ENCODE measurements at places on chromosomes 5 and 9.

GRCh38 chr9:24118190-24118589 is 292.1 kb upstream of the ELAVL2 start:
- no peak for DNase-seq

- no peak for DNase-seq
These were observed 411.6 kb downstream of the BRINP1 start for GRCh38 chr9:118957585-118957984.

GRCh38 chr5:14218897-14219573 is 75.9 kb downstream of the TRIO start:
- DNase-seq: no peak

DNA sequence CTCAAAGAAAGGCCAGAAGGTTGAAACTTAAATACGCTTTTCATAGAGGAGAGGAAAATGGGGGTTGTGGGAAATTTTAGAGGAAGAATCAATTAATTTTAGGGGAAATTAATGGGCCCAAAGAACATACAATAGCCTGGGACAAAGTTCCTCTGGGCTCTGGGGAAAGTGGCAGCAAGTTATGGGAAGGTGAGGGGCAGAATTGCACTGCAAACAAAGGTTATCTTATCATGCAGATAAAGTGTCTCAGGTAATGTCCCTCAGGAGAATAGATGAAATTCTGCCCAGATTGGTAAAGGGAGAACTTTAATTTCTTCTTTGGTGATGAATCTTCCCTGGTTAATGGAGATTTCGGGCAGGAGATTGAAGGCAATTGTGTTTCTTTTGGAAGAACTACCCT is 326.1 kb upstream of the SLC24A2 start:
- no peak for DNase-seq

DNA sequence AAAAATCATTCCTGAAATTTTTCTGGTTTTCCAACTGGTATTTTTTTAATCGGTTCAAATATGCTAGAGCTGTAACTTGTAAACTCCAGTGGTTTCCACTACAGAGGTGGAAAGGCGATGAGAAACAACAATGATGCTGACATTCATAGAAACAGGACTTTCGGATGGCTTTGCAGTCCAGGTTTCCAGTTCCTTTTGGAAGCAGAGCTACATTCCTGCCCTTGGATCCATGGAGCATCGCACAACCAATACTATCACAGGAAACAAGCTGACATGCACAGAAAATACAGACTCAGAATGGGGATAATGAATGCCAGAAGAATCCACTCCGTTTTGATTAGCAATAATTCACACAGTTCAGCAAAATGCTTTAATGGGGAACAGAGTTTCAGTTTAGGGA is 140.0 kb downstream of the EPB41L4A start:
- no peak for DNase-seq

DNA sequence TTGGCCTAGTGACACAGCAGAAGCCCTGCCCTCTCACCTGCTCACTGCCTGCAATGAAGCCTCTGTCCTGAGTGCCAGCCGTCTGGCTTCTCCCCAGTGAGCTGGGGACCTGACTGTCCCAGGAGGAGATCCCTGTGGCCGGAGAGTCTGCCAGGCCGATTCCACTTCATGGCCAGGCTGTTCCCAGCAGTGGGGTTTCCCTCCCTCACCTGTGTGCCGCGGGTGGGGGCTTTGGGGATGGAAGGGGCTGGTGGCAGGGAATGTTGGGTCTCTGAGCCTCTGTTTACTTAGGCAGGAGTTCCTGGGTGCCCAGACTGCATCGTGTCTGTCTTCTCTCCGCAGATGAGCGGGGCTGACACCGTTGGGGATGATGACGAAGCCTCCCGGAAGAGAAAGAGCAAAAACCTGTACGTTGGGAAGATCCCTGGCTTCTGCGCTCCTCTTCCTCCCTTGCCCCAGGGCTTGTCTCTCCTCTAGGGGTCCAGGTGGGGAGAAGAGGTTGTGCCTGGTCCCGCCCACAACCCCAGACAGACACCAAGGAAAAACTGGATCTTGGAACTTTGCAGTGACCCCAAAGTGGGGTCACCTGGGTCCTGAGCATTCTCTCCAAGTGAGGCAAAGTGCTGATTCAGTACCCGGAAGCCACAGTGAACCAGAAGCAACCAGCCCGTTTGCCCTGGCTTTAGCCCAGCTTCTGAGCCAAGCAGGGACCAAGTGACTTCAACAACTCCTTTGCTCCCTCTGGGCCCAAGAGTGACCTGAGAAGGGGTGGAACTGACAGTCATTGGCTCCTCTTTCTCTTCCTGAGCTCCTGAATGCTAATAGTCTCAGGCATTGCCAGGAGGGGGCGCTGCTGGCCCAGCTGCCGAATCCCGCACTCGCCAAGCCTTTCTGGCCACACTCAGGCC is 127.7 kb downstream of the RGS3 start:
- peak; percentile 43 for DNase-seq

DNA sequence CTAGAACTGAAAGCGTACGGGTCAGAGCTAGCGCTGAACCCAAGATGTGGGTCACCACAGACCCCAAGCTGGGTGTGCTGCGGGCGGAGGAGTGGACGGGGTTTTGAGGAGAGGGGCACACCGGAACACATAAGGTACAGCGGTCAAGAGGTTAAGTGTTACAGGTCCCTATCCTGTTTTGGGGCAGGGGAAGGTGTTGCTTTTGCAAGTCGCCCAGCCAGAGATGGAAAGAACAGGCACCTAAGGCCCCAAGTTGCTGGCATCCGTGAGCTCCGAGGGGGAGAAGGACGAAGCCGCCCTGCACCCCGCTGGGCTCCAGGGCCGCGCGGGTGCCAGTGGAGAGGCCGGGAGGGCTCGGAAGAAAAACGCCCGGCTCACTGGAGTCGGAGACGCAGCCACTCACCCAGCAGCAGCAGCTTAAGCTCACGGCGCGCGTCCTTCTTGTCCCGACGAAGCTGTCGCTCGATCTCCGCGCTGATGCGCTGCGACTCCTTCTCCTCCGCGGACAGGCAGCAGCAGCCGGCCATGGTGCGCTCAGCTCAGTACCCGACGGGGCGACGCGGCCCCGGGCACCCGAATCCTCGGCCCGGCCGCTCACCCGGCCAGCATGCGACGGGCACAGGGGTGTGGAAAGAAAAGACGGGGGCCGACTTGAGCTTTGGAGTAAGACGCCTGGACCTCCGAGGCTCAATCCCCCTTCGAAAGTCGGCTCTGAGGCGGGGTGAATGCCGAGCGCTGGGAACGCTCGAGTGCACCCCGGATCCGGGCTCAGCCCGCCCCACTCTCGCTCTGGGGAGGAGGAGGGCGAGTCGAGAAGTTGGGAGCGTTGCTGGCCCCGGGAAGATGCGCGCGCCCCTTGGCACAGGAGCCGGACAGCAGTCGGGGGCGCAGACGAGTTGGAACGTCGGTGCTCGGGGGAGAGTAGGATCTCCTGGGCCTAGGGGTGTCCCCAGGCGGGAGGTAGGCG is 572 bp downstream of the GNA14 start:
- DNase-seq: peak; percentile 2

DNA sequence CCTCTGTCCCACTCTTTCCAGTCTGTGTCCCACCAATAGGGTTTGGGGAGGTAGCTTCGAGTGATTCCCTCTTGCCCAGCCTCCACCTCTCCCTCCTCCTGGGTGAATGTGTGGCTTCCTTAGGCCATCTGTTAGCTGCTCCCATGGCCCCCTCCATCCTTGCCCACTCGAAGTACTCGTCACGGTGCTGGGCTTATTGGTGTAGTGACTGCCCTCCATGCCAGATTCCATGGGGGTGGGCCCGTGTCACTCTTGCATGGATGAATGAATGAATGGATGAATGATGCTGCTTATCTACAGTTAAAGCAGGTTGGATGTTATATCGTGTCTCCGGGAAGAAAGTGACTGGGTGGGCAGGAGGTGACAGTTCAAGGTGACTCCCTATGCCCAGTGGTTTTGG is 19.1 kb downstream of the HMCN2 start:
- DNase-seq: no peak

DNA sequence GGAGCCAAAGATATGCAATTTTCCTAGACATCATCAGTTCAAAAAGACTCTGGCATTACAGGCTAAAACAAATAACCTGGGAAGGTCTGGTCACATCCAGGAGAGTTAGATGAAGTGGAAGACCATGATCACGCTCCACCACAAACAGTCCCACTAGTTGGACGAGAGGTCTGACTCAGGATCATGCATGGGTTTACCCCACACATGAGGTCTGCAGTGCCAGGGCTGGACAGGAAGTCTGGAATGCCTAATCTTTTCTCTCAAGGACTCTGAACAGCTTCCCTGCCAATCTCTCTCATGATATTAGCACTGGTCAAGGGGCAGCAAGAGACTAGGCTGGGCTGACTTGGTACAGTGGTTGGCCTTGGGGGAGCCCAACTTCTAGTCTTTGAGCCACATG is 7.1 kb downstream of the PRUNE2 start:
- DNase-seq: no peak

- no peak for DNase-seq
These were observed 14.6 kb downstream of the IPPK start for GRCh38 chr9:92655366-92655765.

DNA sequence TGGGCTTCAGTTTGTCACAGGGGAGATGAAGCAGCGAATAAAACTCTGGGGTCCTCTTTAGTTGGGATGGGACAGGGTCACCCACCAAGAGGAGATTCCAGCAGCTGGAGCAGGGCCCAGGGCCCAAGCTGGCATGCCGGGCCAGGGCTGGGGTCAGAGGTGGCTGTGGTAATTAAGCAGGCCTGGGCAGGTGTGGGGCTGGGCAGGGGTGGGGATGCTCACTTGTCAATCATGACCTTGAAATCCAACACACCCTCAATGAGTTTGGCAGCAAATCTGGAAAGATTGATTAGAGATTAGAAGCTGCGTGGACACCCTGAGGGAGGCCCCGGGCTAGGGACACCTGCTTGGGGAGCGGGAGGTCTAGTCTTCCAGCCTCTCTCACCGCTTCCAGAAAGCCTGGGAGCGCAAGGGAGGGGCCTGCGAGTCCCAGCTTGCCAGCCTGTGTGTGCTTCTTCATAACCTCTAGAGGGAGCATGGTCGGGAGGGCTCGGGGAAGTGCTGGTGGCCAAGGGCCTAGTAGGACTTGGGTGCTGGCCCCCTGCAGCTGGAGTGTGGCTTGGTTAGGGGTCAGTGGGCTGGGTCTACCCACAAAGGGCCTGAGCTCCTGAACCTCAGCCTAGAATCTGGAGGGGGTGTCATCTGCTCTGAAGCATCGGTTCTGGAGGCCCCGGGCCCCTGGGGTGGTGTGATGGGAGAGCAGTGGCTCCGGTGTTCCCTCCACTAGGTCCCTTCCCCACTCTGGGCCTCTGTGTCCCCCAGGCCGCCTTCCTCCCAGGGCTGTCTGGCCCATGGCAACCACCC is 7.6 kb downstream of the CRAT start:
- DNase-seq: peak; percentile 12

DNA sequence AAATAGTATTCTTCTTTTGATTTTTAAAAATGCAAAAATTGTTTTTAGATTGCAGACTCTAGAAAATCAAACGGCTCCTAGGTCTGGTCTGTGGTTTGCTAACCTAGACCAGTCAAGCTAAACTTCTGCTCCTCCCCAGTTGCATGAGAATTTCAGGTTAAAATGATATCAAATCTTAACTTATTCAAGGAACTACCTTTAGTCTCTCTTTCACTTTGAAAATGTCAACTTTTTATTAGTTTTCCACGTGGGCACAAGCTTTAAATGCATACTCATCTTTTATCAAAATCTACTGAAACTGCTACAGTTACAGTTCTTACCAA is 8.8 kb downstream of the CAMK4 start:
- DNase-seq: no peak

GRCh38 chr9:132287256-132287760 is 67.5 kb downstream of the SETX start:
- no peak for DNase-seq

- DNase-seq: no peak
These were observed 75.1 kb upstream of the PCAT7 start for GRCh38 chr9:94479757-94480156.

DNA sequence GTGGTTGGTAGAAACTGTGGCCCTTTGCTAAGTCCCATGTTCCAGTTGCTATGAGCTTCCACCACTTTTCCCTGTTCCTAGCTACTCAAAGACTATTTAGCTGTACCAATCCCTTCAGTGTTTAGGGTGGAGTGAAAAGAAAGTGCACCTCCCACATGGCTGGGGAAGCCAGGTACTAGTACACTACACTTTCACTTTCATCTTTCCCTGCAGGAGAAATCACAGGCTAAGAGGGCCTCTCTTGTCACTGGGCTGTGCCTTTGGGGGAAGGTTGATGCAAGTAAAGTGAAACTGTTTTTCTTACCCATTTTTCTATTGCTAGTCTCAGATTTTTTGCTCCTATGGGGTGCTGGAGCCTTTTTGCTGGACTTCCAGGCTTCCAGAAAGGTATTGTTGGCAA is 33.5 kb upstream of the CKS2 start:
- DNase-seq: no peak

- no peak for DNase-seq
These were observed 411.8 kb downstream of the CDH10 start for GRCh38 chr5:24232929-24233498.

DNA sequence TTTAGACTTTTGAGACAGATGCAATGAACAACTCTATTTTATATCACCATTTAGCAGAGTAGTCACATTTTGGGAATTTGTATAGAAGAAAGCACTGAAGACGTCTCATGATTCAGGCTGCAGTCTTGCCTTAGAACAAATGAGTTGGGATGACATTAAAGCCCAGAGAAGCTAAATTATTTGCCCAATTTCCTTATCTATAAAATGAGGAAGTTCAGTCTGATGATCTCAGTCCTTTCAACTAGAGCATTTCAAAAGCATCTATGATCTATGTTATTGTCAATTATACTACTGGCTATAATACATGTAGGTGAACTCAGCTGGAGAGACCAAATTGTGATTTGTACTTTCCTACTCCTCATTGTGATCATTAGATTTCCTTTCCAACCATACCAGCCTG is 154.1 kb downstream of the OSTF1 start:
- no peak for DNase-seq

GRCh38 chr5:68531970-68532369 is 316.4 kb downstream of the PIK3R1 start:
- DNase-seq: no peak

DNA sequence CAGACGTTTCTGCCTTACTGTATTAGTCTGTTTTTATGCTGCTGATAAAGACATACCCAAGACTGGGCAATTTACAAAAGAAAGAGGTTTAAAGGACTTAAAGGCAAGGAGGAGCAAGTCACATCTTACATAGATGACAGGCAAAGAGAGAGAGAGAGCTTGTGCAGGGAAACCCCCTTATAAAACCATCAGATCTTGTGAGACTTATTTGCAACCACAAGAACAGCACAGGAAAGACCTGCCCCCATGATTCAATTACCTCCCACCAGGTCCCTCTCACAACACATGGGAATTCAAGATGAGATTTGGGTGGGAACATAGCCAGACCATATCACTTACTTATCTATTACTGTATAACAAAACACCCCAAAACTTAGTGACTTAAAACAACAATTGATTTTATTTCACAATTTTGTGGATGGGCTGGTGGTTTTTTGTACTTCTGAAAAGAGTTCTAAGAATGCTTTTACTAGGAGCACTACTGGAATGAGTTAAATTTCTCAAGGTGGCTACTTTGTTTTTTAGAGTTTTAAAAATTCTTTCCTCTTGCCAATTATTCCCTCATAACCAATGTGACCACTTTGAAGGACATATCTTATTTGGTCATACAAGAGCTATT is 10.3 kb downstream of the RUSC2 start:
- DNase-seq: no peak
